Tongue (tissue), 3 donors: ENCODE measurements at places on chromosomes 6 and 20. TPM values are rescaled to one million over a fixed set of nuclear protein-coding genes. Genes with fewer than 3 reads are reported as not detected.

DNA sequence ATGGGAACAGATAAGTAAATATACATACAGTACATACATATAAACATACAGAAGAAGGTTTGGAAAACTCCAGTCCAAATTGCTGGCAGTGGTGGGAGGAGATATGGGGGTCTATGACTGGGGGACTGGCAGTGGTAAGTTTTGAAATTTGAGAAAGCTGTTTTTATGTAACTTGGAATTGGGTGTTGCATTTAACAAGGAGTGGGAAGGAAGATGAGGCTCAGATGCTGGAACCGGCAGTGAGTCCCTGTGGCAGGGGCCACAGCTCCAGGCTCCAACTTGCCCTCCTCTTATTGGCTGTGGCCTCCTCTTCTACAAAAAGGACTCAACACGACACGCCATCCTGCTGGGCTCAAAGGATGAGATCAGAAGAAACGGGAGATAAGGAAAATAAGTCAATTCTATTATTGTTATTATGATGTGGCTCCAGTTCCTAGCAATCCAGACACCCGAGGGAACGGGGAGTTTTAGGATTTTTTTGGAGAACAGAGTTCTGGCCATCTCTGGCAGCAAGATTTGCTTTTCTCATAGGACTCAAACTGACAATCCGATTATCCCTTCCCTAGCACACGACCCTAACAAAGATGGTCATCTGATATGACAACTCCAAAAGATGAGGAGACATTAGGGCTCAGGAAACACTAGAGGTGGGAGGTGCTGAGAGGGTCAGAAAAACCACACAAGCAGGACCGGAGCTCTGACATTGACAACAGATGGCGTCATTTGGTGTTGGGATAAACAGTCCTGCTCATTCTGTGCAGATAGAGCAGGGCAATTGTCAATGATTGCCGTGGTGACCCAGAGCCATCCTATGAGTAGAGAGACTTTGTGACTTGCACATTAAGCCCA lies 6.0 kb upstream of the TGM2 start:
- DNase-seq = peak; percentile 70

DNA sequence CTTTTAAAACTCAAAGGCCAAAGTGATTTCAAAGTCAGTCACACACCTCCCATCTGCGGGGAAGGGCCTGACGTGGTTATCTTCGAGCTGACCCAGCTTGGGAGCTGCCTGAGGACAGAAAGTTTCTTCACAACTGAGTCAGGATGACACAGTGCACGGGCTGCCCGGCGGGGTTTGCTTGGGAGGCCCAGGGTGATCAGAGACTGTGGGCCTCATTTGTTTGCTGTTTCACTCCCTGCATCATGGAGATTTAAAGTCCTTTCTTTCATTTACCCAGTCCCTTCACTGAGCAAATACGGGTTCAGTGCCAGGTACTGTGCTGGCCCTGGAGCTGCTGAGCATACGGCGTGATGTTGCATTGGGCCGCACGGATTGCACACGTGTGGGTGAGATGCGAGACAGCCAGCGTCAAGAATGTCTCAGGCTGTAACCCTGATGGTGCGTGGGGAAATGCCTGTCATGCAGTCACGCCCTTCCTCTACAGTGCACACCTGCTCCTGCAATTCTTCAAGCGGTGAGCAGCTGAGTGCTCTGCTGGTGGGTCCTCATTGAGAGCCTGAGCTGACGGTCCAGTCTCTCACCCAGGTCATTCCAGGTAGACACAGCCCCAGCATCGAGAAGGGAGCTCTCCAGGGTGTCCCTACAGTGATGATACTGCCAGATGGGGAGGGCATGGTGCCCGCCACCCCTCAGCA lies 82.7 kb upstream of the PMEPA1 start:
- DNase-seq = peak; percentile 27

DNA sequence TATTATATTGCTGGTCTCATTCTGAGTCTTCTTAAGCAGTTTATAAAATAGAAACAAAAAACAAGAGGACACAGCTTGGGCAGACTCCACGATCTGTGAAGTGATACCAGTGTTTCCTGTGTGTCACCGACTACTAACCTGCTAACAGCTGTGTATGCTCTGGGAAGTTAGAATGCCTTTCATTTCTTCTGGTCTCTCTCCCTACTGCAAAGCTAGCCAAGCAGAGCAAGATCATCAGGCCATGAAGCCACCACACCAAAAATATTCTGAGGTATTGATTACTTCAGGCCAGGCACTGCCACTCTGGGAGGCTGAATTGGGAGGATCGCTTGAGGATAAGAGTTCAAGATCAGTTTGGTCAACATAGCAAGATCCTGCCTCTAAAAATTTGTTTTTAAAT lies 46.9 kb upstream of the SMIM29 start:
- no peak for DNase-seq

GRCh38 chr6:37503309-37503965 lies 3.7 kb upstream of the CCDC167 start:
- DNase-seq = no peak

GRCh38 chr6:11412011-11412424 lies 125.5 kb upstream of the TMEM170B start:
- no peak for DNase-seq

- no peak for DNase-seq
Observed at GRCh38 chr6:144667532-144668503, 382.7 kb downstream of the UTRN start.

- no peak for DNase-seq
Observed at GRCh38 chr6:63676412-63677114, 41.0 kb downstream of the PHF3 start.

DNA sequence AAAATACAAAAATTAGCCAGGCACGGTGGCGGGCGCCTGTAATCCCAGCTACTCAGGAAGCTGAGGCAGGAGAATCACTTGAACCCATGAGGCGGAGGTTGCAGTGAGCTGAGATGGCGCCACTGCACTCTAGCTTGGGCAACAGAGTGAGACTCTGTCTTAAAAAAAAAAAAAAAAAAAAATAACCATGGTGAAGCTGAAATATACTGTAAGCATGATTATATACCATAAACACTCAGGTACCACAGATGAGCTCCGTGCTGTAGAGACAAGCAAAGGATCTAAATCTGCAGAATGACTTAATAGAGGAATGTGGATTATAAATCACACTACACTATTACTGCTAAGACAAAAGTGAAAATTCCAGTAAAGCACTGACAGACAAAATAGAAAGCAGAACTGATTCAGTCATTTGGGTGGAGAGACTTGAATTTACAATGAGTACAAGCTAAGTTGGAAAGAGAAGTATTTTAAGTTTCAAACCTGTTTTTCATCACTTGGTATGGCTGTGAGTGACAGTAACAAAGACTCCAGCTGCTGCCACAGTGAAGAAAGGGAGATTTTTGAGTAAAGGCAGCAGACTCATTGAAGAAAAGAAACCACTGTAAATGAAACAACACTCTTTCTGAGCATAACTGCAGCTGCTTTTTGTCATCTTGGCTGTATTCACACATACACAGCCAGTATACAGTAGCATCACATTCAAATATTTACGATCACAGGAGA lies 322.1 kb downstream of the RNGTT start:
- peak; percentile 78 for DNase-seq

DNA sequence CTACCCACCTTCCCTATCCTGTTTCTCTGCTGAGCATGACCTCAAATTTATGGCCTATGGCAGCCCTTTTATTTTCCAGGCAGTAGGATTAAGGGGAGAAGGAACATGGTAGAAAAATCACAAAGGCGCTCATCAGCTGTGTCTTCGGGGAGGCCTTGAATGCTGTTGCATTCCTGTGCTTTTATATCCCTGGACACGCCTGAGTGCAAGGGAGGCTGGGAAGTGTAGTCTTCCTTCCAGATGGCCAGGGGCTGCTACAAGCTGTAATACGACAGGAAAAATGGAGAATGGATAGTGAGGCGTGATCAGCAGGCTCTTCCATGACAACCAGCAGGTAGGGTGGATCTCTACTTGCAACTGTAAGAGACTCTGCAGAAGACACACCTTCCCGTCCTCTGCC lies 210.9 kb upstream of the GGTLC1 start:
- DNase-seq = no peak

DNA sequence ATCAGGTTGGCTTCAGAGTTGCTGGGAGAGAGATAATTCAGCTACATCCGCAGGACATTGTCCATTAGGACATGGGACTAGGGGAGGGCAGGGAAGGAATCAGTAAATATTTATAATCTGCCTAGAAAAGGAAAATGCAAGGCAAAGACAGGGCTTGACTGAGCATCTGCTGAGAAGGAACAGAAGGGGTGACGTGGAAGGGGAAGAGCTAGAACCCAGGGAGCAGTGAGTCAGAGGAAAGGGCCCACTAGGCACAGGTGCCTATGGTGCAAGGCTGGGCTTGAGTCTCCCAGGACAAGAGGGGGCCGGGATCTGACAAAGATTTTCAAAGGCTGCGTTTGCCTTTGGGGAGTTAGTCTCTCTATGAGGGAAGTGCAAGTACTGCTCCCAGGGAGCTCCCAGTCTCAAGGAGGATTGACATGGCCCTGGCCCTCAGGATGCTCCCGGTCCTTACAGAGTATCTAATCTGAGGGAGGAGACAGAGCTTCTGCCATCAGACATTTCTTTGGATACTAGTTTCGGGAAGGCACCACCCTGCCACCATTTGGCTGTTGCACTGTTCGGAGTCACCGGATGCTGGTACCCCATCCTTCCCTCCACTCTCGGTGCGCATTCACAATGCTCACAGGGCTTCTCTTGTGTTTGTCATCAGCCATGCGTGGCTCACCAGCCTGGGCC lies 21.9 kb downstream of the VEGFA start:
- no peak for DNase-seq

GRCh38 chr20:12896180-12896579 lies 112.6 kb upstream of the SPTLC3 start:
- no peak for DNase-seq

DNA sequence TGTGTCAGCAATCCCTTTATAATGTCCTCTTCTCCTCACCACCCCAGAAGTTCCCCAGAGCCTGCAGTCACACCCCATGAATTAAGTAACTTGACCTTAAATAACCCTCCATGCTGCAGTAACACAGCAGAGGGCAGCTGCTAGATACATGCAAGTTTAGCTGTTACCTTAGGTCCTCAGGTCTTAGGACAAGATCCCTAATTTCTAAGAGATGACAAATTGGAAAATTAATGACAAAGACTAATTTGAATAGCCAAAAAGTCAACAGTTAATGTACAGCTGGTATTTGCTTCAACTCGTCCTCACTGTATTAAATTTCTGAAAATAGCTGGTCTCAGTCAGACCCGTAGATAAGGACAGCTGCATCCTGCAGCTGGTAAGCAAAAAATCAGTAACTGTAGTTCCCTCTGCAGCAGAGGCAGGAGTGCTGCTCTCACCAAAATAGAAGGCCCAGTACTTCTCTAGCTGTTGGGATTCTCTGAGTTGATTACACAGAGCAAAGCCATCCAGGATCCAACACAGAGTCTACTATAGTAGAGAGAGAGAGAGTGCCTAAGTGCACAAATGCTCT lies 62.4 kb downstream of the TNFRSF21 start:
- peak; percentile 88 for DNase-seq

- peak; percentile 17 for DNase-seq
Observed at GRCh38 chr6:108211671-108212070, 45.8 kb downstream of the NR2E1 start.

- peak; percentile 21 for DNase-seq
Observed at GRCh38 chr6:153947808-153948447, 91.1 kb upstream of the OPRM1 start.

GRCh38 chr6:135117413-135117968 lies 62.9 kb upstream of the HBS1L start:
- DNase-seq = no peak

DNA sequence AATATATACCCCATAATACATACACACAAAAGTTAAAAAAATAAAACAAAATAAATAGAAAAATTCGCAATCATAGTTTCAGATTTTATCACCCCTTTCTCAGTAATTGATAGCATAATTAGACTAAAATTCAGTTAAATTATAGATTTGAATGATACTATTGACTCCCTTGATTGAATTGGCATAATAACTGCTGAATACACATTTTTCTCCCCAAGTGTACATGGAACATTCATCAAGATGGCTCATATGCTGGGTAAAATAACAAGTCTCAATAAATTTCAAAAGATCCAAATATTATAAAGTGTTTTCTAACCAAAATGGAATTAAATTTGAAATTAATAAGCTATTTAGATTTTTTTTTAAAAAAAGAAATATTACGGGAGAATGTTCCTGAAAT lies 616.1 kb downstream of the MAFB start:
- DNase-seq = no peak

GRCh38 chr20:36154700-36155628 lies at the start of gene EPB41L1:
EPB41L1 (plus strand) TSS chr20:36154740; CDS start chr20:36173778, 19,038 bp downstream.
- peak; percentile 45 for DNase-seq

CDH22 gene
- 0.41 TPM for total RNA-seq

TINAG gene
- not detected for total RNA-seq
